ENCODE measurements at places on chromosomes 7 and 10. TPM values are rescaled to one million over a fixed set of nuclear protein-coding genes. Genes with fewer than 3 reads are reported as not detected.

GRCh38 chr7:1912593-1913465, 242.8 kb downstream of the ELFN1 start:
- H3K27ac ChIP-seq: no peak overlapping the region
- peaks cover 49% of the 10 kb centered on the region for H3K4me1 ChIP-seq
- peaks cover 3% of the 10 kb centered on the region for H3K36me3 ChIP-seq
- no peak for DNase-seq

DNA sequence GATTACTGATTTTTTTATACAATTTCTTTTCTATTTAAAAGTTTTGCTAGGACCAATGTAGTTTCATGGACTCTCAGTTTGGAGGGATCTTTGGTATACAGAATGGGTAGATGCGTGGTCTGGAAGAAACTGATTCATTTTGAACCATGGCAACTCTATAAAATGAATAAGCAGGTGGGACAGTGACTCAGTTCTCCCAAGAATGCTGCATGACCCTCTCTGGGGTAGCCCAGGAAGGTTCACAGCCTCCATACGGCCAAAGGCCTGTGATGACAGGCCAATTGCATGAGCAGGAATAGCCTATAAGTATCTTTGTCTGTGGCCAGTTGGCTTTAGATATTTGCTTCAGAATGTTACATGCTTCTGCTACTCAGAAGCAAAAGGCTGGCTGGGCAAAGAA, 113.3 kb upstream of the RSU1 start:
- H3K36me3 ChIP-seq: no peaks in the 10 kb centered on the region
- no peak overlapping the region for H3K4me3 ChIP-seq
- no peak overlapping the region for H3K27ac ChIP-seq
- no peak for DNase-seq

- DNase-seq: no peak
- H3K4me1 ChIP-seq: no peaks in the 10 kb centered on the region
- H3K4me3 ChIP-seq: no peak overlapping the region
- no peaks in the 10 kb centered on the region for H3K36me3 ChIP-seq
Measured at GRCh38 chr7:35446091-35446490, 192.2 kb upstream of the TBX20 start.

MEST gene
- total RNA-seq: 151 TPM

FOXP2 gene
- total RNA-seq: 3.9 TPM

PLXNA4 gene
- 10.1 TPM for total RNA-seq

DNA sequence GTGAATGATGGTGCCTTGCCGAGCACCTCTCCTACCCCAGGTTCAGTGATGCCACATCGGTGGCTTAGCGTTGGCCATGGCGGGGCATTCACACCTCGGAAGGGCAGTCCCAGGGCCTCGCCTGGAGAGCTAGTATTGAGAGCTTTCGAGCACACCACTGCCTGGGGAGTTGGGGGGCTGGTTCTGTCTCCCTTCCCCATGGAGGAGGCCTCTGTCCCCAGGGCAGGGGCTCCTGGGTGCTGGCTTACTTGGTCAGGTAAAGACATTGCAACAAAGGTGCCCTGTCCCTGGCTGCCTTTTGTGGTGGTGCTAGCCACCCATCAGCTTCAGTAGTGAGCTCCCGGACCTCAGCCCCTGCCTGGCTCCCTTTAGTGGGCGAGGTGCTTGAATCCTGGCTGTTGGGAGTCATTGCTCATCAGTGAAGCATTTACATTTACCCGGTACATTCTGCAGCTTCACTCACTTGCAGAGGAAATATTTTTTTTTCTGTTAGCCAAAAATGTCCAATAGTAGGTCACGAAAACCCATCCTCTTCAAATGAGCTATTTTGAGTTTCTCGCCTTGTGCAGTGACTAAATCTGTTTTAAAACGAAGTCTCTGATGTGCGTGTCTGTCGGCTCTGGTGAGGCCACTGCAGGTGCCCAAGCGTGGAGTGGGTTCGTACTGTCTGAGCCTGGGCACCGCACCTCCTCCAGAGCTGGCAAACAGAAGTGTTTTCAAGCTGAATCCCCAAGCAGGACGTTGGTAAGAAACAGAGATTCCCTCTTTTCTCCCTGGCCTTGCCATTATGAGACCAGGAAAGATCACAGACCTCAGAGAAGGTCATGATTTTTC, 95.5 kb downstream of the INPP5A start:
- peaks cover 47% of the 10 kb centered on the region for H3K4me1 ChIP-seq
- H3K27ac ChIP-seq: no peak overlapping the region
- no peak overlapping the region for H3K4me3 ChIP-seq
- H3K36me3 ChIP-seq: no peaks in the 10 kb centered on the region
- DNase-seq: peak; percentile 51
- H3K27me3 ChIP-seq: no peaks in the 10 kb centered on the region

DNA sequence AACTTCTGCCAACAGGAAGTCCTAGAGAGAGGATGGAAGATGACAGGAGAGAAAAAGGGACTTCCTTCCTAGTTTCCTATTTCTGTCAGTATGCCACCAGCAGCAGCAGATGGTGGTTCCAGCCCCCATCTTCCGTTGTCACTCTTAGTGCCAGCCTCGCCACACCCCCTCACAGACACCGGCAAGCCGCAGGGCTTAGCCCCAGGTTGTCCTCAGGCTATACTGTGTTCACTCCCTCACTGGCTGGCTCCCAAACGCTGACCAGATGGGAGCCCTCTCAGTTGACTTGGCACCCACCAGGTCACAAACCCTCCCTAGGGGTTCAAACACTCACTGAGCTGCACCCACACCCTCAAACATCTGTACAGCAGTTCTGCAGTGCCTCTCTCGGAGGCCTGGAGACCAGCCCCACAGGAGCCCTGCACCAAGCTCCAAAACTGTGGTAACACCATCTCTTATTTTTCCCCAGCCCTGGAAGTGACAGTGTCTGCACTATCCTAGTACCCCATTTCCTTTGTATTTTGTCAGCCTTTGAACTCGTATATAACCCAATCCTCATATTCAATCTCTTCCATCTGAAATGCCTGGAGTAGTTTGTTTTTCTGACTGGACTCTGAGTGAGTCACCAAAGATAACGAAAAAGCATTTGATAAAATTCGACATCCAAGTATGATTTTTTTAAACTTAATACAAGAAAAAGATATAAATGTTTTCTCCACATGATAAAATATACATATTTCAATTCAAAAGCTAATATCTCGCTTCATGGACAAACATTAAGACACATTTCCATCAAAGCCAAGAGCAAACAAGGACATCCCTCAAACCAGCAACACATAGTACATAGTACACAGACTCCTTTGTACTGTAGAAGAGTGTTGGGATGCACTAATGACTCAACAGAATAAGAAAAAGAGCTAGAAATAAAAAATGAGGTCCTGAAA, 34.5 kb downstream of the SMURF1 start:
- no peaks in the 10 kb centered on the region for H3K36me3 ChIP-seq
- H3K27ac ChIP-seq: peak overlapping the region; percentile 61

LBX1 gene
- not detected for total RNA-seq

DNA sequence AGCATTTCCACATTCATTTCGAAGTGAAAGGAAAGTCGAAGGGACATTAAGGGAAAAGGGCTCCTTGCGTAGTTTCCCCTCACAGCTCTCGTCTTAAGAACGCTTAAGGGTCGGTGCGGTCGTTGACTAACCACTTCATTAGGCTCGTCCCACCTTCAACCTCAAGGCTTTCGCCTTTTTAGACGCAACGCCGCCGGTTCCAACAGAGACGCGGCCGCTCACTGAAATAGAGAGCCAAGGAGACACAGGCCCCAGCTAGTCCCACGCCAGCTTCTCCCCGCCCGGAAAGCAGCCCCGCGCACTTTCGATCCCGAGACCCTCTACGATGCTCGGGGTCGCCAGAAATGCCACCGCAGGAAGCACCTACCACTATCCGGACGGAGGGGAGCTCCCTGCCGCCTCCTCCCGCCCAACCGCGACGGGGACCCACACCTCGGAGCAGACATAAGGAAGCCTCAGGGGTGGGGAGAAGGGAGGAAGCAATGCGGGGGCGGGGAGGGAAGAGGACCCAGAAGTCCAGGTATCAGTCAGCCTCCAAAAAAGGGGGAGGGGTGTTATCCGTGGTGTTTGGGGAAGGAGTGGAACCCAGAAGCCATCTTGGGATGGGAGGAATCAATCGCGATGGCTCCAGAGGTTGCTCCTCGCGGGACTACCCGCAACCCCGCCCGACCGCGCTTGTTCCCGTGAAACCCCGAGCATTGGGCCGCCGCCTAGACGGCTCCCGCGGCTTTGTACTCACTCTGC, 559 bp downstream of the TRA2A start:
- H3K4me1 ChIP-seq: peaks cover 53% of the 10 kb centered on the region
- no peaks in the 10 kb centered on the region for H3K36me3 ChIP-seq
- H3K27ac ChIP-seq: peak overlapping the region; percentile 97
- H3K4me3 ChIP-seq: peak overlapping the region; percentile 66
- H3K27me3 ChIP-seq: no peaks in the 10 kb centered on the region

DNA sequence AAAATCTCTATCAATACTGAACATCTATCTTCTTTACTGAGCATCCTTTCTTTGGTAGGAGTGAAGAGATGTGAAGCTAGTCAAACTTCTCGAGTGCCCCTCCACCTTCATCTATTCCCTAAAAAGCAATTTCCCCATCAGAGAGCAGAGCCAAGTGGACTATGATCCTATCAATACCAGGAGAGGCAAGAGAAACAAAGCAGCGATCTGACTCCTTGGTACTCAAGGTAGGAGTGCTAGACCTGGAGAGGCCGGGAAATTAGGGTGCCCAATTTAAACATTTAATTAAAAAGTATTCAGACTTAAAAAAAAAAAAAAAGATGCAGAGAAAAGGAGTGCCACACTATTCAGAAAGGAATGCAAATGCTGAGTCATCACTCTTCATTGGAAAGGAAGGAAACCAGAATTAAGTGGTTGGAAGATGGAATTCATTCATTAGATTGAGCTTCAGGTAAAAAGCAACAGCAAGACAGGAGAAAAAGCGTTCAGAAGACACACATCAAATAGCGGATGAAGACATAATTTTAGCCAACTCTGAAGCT, 1.6 kb downstream of the TIAL1 start:
- no peak for DNase-seq
- H3K27ac ChIP-seq: peak overlapping the region; percentile 97
- peaks cover 19% of the 10 kb centered on the region for H3K36me3 ChIP-seq
- H3K4me1 ChIP-seq: peaks cover 60% of the 10 kb centered on the region

ZNF680 gene
- 23.5 TPM for total RNA-seq

LCOR gene
- total RNA-seq: 53.5 TPM

DNA sequence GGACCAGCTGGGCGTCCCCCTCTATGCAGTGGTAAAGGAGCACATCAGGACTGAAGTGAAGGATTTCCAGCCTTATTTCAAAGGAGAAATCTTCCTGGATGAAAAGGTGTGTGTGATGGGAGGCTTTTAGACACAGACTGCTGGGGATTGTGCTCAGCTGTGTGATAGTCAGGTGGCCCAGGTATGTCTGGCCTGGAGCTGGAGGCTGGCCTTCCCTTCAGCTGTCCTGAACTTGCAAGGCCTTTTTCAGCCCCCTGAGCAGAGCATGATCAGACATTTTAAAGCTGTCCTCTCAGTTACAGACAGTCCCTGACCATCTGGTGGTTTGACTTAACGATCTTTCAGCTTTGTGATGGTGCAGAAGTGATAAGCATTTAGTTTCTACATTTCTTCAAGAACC, 17.6 kb downstream of the PRXL2A start:
- H3K4me1 ChIP-seq: no peaks in the 10 kb centered on the region
- no peaks in the 10 kb centered on the region for H3K36me3 ChIP-seq
- H3K27me3 ChIP-seq: no peaks in the 10 kb centered on the region
- DNase-seq: no peak
- no peak overlapping the region for H3K4me3 ChIP-seq
- no peak overlapping the region for H3K27ac ChIP-seq

ZNF239 gene
- total RNA-seq: 2.5 TPM

GRCh38 chr10:47340608-47341170, 7.5 kb upstream of the RBP3 start:
- no peak overlapping the region for H3K4me3 ChIP-seq
- H3K27ac ChIP-seq: no peak overlapping the region
- peaks cover 4% of the 10 kb centered on the region for H3K4me1 ChIP-seq

VAX1 gene
- not detected for total RNA-seq

GPR26 gene
- not detected for total RNA-seq

DNA sequence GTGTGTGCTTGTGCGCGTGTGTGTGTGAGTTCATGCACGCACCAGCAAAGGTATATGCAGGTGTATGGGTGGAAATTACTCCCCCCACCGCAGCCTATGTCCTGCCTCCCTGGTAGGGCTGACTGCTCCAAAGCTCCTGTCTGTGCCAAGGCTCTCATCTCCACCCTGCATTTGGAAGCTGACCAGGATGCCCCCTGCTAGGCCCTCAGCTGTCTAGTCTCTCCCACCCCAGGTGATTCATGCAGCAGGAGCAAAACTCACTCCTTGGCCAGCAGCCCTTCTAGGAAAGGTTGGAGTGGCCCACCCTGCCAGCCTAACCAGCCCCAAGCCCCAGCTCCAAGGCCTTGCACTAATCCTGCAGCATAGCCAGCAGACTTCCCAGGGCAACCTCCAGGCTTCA, 148.4 kb downstream of the GRID1 start:
- no peaks in the 10 kb centered on the region for H3K27me3 ChIP-seq
- no peak overlapping the region for H3K27ac ChIP-seq
- DNase-seq: no peak
- H3K4me1 ChIP-seq: no peaks in the 10 kb centered on the region

OR6V1 gene
- not detected for total RNA-seq

RTKN2 gene
- total RNA-seq: 1.4 TPM

CLCN1 gene
- 0.19 TPM for total RNA-seq

DNA sequence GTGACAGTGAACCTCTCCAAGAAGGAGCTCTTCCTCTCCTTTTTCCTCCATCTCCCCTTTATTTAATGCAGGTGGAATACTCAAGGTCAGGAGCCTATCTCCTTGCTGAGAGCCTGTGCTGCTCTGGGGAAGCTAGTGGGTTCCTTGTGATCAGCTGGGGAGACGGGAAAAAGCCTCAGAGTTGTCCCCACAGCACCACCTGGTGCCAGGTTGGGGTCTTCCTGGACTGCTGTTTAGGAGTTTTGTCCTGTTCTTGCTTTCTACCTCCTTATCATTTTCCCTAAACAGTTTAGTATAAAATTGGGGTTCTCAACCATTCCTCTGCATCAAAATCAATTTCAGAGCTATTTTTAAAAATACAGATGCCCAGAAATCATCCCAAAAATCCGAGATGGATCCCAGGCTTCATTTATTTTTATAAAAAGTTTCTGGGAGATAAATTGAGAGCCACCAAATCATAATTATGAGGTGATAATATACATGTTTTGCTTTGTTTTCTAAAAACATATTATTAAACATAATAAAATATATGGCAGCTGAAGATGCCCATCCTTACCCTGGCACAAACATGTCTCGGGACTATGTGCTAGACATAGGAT, 44.3 kb downstream of the MACC1 start:
- no peaks in the 10 kb centered on the region for H3K36me3 ChIP-seq
- DNase-seq: no peak
